ENCODE measurements at places on chromosomes 5 and 9.

GRCh38 chr9:134475011-134475790, 148.9 kb downstream of the RXRA start:
- peak; percentile 34 for DNase-seq

DNA sequence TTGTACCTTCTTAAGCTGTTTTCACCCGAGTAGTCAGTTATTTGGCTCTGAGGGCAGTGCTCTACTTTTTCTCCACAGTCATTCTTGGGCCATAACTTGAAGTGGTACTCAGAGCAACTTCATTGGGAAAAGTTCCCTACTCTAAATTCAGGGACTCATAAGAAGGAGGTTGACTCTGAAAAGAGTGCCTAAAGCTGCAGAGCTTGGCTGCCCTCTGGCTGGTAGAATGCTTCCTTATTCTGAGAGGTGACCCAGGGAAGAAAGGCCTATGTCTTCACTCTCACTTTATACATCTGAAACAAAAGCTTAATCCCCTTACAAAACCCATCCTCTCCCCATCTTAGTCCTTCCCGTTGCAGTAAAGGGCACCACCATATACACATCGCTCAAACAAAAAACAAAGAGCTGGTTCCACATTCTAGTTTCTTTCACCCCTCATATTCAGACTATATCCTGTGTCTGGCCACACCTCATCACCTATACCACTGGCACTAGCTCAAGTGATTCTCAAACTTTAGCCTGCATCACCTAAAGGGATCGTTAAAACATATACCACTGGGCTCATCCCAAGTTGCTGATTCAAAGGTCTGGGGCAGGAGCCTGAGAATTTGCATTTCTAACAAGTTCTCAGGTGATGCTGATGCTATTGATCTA, 7.9 kb downstream of the IGIP start:
- no peak for DNase-seq

- DNase-seq = peak; percentile 6
These were observed 232.6 kb downstream of the EPB41L4A start for GRCh38 chr5:112186401-112186990.

DNA sequence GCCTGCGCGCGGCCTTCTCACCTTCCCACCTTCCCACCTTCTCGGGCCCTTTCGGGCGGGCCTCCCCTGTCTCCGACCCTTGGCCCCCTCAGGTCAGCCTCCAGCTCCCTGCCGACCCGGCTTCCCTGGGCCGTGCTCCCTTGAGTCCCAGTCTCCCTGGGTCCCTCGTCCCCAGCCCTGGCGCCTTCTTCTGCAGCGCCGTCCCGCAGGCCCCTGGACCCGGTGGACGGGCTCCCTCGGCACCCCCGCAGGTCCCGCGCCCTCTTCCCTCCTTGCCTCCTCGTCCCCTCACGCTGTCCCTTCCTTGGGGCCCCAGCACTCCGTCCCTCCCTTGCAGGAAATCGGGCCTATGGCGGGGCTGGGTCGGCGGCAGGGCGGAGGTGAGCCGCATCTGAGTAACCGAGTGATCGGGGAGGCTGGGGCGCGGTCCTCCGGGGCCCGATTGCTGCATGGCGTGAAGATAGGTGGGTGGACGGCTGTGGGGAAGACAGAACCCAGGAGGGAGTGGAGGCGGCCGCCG, 7.6 kb downstream of the ARPC5L start:
- DNase-seq = peak; percentile 66

GRCh38 chr5:68345582-68345981, 130.0 kb downstream of the PIK3R1 start:
- DNase-seq = no peak

- DNase-seq = no peak
These were observed 44.7 kb upstream of the IL17B start for GRCh38 chr5:149423794-149424268.

DNA sequence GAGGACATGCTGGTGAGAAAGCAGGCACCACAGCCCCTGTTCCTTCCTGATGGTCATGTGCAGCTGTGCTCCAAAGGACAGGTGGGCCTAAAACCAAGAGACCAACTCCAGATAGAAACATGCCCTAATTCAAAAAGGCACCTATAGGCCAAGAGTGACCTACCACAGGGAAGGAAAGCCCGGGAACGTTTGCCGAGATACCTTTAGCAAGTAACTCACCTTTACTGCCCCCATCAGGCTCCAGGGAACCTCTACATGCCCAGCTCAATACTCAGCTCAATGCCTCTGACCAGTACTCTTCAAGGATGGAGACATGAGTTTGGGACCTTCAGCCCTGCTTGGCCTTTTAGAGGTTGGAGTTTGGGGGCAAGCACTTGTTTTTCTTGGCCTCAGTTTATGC, 172.8 kb upstream of the FSTL4 start:
- DNase-seq = no peak

DNA sequence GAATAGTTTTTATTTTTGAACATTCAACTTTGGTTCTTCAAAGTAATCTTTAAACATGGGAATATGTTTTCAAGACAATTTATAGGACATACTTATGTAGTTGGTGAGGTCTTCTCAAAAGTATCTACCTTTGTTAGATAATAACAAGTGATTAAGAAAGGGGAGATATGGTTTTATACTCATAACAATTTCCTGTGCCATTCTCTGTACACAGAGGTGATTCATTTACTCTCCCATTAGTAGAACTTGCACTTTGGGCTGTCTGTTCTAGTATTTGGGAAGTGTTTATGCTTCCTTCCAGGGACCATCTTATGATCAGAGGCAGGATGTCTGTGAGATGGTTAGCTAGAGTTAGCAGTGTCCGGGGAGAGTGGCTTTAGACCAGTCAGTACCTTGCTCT, 15.2 kb downstream of the LSM11 start:
- DNase-seq = no peak

DNA sequence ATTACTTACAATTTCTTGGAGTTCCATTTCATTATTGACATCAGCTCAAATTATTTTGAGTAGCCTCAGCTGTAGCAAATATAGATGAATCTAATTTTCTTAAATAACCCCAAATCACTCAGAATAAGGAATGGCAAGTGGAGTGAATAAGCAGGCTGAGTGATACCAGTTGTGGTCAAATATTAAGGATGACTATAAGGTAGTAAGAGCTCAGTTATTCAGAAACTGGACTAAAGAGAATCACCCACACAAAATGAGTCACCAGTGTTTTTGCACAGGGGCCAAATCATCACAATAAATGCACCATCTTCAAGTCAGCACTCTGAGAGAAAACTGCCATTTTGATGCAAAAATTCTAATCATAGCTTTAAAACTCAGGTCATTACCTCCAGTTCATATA, 128.9 kb upstream of the TARS1 start:
- DNase-seq = no peak

DNA sequence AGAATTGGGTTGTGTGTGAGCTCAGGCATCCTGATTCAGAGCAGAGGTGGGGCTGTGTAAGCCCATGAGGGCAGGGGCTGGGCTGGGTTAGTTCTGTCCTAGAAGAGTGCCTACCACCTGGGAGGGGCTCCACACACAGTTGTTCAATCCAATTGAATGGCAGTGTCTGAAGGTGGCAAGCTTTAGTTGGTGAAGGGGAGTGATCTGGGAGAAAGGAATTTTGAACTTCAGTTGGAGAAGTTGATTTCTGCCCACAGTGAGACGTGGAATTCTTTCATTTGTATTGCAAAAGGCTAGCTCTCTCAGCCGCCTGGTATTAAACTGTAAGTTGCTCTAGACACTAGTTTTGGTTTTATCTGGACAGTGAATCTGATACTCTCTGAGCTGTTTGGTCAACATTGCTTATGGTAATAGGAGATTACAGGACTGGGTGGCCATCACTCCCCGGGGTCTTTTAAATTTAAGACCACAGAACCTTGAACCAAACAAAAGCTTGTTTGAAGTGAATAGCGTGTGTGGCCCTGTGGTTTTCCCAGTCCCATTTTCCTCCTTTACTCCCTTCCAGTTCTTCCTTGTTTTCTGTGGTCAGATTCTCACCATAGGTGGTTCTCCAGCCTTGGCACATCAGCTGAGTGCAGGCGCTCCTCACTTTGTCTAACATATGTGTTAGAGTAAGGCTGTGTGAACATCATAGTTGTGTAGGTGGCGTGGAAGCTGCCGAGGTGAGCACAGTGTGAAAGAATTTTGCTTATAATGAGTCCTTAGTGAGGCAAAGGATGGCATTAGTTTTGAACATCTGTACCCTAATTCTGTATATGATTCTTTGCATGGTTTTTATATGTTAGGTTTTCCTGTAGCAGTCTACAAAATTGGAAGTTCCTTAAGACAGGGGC, 78.0 kb downstream of the ARHGAP26 start:
- no peak for DNase-seq

- DNase-seq = no peak
These were observed 86.8 kb upstream of the CD180 start for GRCh38 chr5:67283275-67283987.

DNA sequence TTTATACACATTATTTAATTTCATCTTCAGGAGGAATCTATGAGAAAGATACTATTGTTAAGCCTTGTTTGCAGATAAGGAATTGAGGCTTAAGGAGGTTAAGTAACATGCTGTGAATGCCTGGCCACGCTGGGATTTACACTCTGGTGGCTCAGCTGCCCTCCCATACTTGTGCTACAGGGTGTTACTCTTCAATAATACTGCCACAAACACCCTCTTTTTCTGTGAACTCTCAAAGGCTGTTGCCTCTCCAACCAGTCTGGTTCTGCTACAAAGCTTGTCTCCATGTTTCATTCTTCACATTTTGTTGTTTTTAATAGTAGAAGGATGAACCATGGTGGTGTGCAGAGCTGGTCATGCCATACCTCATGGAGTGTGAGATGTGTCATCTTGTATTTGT, 76.7 kb upstream of the TNFAIP8 start:
- DNase-seq = no peak

- no peak for DNase-seq
These were observed 11.1 kb downstream of the ARSB start for GRCh38 chr5:78974011-78974410.

DNA sequence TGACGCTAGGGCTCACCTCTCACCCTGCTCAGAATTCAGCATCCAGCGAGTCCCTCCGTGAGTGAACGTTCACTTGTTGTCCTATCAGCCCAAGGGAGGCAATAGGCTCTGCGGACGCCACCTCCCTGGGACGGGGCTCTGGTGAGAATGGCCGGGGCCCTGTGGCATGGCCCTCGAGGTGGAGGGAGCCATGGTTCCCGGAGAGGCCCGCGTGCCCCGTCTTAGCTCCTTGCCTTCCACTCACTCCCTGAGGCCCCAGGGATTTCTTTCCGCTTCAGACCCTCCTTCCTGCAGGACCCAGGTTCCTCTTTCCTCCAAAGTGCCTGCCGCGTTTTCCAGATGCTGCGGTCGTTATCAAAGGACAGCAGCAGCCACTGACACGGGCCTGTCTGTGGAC, 21.5 kb downstream of the EXOC3 start:
- DNase-seq = no peak

- DNase-seq = peak; percentile 7
These were observed 581 bp upstream of the C9orf40 start for GRCh38 chr9:74953235-74953751.

GRCh38 chr9:93968451-93969327, 13.5 kb upstream of the BARX1 start:
- no peak for DNase-seq

GRCh38 chr5:31397926-31398557, 133.9 kb downstream of the DROSHA start:
- DNase-seq = no peak

DNA sequence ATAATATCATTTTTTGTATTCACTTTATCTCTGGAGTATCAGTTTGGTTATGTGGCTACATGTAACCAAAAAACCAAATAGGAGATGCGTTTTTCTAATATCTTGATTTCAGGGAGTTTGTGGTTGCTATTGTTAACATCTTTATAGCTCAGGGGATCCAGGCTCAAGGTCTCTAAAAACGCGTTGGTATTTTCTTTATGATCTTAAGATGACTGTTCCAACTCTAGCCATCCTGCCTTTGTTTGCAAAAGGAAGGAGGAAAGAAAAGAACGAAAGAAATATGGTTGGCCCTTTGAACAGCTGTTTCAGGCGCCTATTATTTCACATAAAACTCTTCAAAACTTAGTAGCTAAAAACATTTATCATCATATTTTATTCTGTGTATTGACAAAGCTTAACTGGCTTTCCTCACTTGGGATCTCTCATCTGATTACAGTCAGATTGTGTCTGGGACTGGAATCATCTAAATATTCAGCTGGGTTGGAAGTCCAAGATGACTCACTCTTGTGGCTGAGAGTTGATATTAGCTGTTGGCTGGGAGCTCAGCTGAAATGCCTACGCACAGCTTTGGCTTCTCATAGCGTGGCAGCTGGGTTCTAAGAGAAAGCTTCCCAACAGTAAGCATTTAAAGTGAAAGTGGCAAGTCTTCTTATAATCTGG, 60.1 kb downstream of the FAM174A start:
- DNase-seq = no peak

DNA sequence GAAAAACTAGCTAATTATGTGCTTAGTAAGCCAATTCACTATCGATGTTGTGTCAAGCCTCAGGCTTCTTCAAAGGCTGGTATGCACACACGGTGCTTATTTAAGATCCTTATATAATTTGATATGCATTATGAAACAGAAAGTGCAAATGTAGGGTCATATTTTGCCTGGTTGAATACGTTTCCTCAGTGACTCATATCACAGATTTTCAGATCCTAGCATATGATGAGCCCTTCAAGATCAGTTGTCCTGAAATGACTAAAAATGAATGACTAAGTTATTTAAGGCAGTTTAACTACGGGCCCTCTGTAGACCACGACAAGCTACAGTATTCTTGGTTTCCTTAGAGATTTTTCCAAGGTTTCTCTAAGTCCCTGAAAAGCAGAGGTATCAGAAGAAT, 778.3 kb downstream of the PRELID2 start:
- no peak for DNase-seq

- DNase-seq = no peak
These were observed 36.2 kb upstream of the OR2S2 start for GRCh38 chr9:35993976-35994720.

- no peak for DNase-seq
These were observed 86.0 kb downstream of the ZNF608 start for GRCh38 chr5:124660229-124661093.

GRCh38 chr9:69195668-69196067, 21.6 kb downstream of the TJP2 start:
- DNase-seq = no peak

DNA sequence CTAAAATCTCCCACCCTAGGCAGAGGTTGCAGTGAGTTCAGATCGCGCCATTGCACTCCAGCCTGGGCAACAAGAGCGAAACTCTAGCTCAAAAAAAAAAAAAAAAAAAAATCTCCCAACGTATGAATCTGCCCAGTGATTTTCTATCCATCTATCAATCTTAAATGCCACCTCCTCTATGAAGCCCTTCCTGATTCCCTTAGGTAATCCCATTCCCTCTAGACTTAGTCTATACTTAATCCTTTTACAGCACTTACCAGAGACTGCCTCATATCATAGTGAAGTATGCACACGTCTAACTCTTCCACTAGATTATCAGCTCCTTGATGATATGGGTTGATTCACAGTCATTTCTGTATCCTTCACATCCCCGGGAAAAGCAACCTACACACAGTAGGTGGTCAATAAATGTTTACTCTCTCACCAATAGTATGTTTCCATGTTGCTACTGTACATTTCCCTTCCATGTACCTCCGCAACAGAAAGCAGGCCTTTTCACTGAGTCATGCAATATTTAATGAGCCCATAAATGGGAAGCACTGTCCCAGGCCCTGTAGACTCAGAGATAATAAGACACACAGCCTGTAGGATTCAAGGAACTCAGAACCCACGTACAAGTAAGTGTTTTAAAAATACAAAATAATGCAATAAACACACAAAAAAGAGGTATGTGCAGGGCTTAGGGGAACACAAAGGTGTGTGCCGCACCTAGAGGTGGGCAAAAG, 1.2 kb downstream of the DROSHA start:
- DNase-seq = no peak
